ENCODE measurements at places on chromosomes 11 and 22. TPM values are rescaled to one million over a fixed set of nuclear protein-coding genes. Genes with fewer than 3 reads are reported as not detected.

UBQLN3 gene
- total RNA-seq: 0.22 TPM

ATP6V1E1 gene
- 122 TPM for total RNA-seq

P4HA3 gene
- 1.0 TPM for total RNA-seq

SEC14L6 gene
- total RNA-seq: not detected

SPTBN2 gene
- 8.3 TPM for total RNA-seq

CCDC73 gene
- not detected for total RNA-seq

MS4A3 gene
- not detected for total RNA-seq

ELF5 gene
- total RNA-seq: not detected

CASP5 gene
- 0.29 TPM for total RNA-seq

ANO3 gene
- total RNA-seq: 2.1 TPM

POU2AF3 gene
- 0.58 TPM for total RNA-seq

FXYD2 gene
- 3.2 TPM for total RNA-seq

C22orf42 gene
- not detected for total RNA-seq

C22orf15 gene
- total RNA-seq: not detected

GATD1 gene
- 54.1 TPM for total RNA-seq

RAG2 gene
- total RNA-seq: not detected

OVOL1 gene
- total RNA-seq: not detected

KCNQ1OT1 gene
- total RNA-seq: 3.0 TPM

CCND1 gene
- 788 TPM for total RNA-seq

MUC5AC gene
- not detected for total RNA-seq

OR2AT4 gene
- not detected for total RNA-seq

LRRC56 gene
- 0.71 TPM for total RNA-seq

SCGB1A1 gene
- not detected for total RNA-seq

NLRP14 gene
- not detected for total RNA-seq

KCNK4 gene
- total RNA-seq: not detected

Measured in mesenteric fat pad (tissue), 1 donor.